Left lung (tissue), 14 donors: ENCODE measurements at places on chromosomes 4 and X. TPM values are rescaled to one million over a fixed set of nuclear protein-coding genes. Genes with fewer than 3 reads are reported as not detected.

Gene SPINK2
- total RNA-seq, result 0.44 TPM

GRCh38 chr4:48244665-48245064 lies 25.0 kb downstream of the TEC start:
- DNase-seq, result no peak
- H3K4me3 ChIP-seq, result no peak overlapping the region
- no peak overlapping the region for H3K27ac ChIP-seq
- H3K27me3 ChIP-seq, result no peaks in the 10 kb centered on the region

- H3K4me1 ChIP-seq, result no peaks in the 10 kb centered on the region
- no peak overlapping the region for H3K4me3 ChIP-seq
- H3K36me3 ChIP-seq, result no peaks in the 10 kb centered on the region
- no peak for DNase-seq
- no peak overlapping the region for H3K27ac ChIP-seq
These were observed 24.5 kb upstream of the VEGFC start for GRCh38 chr4:176817204-176817603.

Gene GRID2
- total RNA-seq, result 0.15 TPM

- DNase-seq, result no peak
- H3K27ac ChIP-seq, result no peak overlapping the region
- H3K27me3 ChIP-seq, result no peaks in the 10 kb centered on the region
- no peak overlapping the region for H3K4me3 ChIP-seq
- no peaks in the 10 kb centered on the region for H3K36me3 ChIP-seq
These were observed 38.0 kb downstream of the HTT-AS start for GRCh38 chr4:3036131-3036952.

GRCh38 chr4:159352609-159353008 lies 249.7 kb downstream of the RAPGEF2 start:
- H3K27ac ChIP-seq, result no peak overlapping the region
- no peak overlapping the region for H3K4me3 ChIP-seq
- no peaks in the 10 kb centered on the region for H3K4me1 ChIP-seq
- H3K27me3 ChIP-seq, result no peaks in the 10 kb centered on the region
- no peak for DNase-seq
- peaks cover 5% of the 10 kb centered on the region for H3K36me3 ChIP-seq

Gene HS6ST2
- total RNA-seq, result 1.0 TPM

GRCh38 chr4:33386764-33387163 lies 2666.6 kb downstream of the PCDH7 start:
- no peaks in the 10 kb centered on the region for H3K4me1 ChIP-seq
- H3K4me3 ChIP-seq, result no peak overlapping the region
- H3K36me3 ChIP-seq, result no peaks in the 10 kb centered on the region
- no peak for DNase-seq
- no peak overlapping the region for H3K27ac ChIP-seq
- no peaks in the 10 kb centered on the region for H3K27me3 ChIP-seq

Gene CISD2
- total RNA-seq, result 38.6 TPM

DNA sequence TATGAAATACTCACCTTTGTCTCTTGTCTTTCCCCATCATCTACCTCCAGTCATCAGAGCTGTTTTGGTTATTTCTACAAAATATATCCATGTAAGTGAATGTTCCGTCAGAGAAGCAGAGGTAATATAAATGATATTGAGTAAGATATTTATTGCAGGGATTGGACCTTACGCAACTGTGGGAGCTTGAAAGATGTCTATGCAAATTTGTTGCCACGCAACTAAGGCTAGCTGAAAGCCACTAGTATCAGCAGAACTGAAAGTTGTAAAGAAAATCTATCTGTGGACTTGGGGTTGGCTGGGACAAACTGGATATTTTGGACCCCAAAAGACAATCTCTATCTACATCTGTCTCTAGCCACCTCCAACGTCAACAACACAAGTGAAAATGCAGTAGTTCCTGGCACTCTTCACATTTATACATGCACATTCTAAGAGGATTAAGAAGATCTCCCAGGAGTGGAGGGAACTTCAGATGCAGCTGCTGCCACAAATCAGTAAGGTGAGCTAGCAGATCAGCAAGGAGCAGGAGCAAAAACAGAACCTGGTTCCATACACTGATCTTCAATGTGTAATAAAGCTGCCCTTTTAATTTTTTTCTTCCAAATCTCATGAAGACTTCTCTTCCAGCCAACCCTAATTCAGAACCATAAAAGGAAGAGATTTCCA lies 8.5 kb upstream of the CCSER1 start:
- no peak for DNase-seq
- H3K27ac ChIP-seq, result no peak overlapping the region
- H3K36me3 ChIP-seq, result no peaks in the 10 kb centered on the region
- no peaks in the 10 kb centered on the region for H3K4me1 ChIP-seq
- H3K4me3 ChIP-seq, result no peak overlapping the region
- H3K27me3 ChIP-seq, result no peaks in the 10 kb centered on the region
